ENCODE measurements at places on chromosomes 13 and 19. TPM values are rescaled to one million over a fixed set of nuclear protein-coding genes. Genes with fewer than 3 reads are reported as not detected.

Gene TMIGD2
- total RNA-seq = 2.6 TPM

Gene PRX
- 1.7 TPM for total RNA-seq

Gene MISP3
- total RNA-seq = 2.5 TPM

Gene TLE6
- total RNA-seq = 2.6 TPM

Gene C19orf85
- total RNA-seq = not detected

Gene FCGBP
- total RNA-seq = 3.6 TPM

Gene DACT3
- total RNA-seq = 2.8 TPM

Gene SULT2A1
- total RNA-seq = not detected

Gene KLF1
- 0.19 TPM for total RNA-seq

Gene SUGP2
- total RNA-seq = 98.1 TPM

Gene ZNF320
- 5.4 TPM for total RNA-seq

Gene PRR36
- 0.14 TPM for total RNA-seq

Gene WTIP
- 0.52 TPM for total RNA-seq
